Activated CD8-positive, alpha-beta memory T cell treated with anti-CD3 and anti-CD28 coated beads for 48 hours (primary cell): ENCODE measurements at places on chromosomes 2 and 18.

- no peak for DNase-seq
Observed at GRCh38 chr2:186068139-186068801, 329.7 kb downstream of the FSIP2 start.

- no peak for DNase-seq
Observed at GRCh38 chr18:29465526-29465925, 1288.6 kb upstream of the CDH2 start.

GRCh38 chr18:30491815-30492551 lies 550.6 kb downstream of the DSC3 start:
- DNase-seq, result no peak

- DNase-seq, result no peak
Observed at GRCh38 chr2:217851191-217852020, 151.4 kb downstream of the TNS1 start.

DNA sequence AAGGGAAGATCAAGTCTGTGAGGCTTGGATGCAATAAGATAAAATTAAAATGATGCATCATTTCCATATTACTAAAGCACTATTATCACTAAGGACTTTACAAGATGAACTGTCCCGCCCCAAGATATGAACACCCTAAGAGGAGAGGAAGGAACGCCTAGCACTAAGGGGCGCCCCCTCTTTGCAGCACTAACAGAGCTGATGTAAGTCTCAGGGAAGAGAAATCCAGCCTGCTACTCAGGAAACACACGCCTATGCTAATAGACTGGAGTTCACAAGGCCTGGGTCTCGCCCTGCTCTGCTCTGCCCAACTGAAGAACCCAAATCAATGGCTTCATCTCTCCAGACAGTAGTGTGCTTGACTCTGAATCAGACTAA lies 6.1 kb downstream of the INO80C start:
- no peak for DNase-seq

DNA sequence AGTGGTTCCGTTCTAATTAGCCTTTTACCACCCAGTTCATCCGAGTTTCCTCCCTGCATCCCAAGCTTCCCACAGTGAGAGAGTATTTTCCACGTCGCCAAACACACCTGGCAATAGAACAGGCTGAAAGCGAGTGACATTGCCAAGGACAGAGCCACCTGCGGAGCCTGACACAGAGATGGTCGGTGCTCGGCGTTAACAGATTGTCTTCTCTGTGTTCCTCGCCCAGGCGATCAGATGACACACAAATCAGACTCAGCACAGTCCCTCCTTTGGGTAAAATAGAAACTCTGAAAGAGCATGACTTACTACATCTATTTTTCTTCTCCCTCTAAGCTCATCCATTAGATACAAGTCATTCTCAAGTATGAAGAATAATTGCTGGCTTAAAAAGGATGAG lies 107.7 kb downstream of the CD226 start:
- no peak for DNase-seq

DNA sequence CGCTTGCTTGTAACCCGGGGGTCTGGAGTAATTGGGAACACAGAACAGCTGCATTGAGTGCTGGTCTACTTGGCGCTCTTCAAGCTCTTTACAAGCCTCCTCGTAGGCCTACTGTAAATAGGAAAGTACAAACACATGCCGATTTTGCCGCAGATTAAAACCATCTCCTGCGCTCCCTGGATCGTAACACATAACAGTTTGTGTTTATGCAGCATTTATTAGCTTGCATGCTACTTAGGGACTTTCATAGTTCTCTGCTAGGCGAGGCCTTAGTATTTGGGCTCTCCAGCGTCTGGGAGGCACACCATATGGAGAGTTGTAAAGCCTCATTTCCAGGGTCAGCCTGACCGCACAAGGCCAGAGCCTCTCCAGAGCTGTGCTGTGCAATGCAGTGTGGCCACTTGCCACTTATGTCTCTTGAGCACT lies 84.0 kb upstream of the HAAO start:
- DNase-seq, result no peak

DNA sequence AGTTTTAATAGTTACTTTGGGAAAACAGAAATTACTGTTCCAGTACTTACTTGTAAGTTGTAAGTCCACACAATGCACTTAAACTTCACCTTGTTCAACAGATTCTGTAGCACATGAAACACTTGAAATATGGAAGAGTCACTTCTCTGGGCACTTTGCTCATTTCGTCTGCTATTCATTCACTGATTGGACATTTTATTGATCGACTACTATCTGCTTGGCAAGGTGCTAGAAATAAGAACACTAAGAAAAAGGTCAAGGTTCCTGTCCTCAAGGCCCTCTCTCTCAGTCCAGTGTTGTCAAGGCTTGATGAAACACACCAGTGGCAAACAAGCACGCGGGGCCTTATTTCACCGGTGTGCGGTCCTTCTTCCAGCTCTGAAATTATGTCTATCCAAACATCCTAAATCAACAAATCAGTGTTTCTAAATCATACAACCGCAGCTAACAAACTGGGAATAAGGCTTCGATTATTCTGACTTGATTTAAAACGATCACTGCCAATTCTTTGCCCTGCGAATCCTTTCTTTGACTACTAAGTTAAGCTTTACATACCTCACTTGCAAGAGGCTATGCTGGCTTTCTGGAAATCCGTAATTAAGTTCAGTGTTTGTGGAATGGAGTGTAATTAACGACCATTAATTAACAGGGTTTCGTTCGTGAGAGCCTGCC lies 780 bp upstream of the ITGAV start:
- DNase-seq, result no peak
